ENCODE measurements at places on chromosomes 7 and 10. TPM values are rescaled to one million over a fixed set of nuclear protein-coding genes. Genes with fewer than 3 reads are reported as not detected.

IFIT1 gene
- total RNA-seq = 27.1 TPM

PILRA gene
- 0.82 TPM for total RNA-seq

PKD1L1 gene
- under 0.01 TPM for total RNA-seq

PNLIP gene
- not detected for total RNA-seq
